ENCODE measurements at places on chromosomes 7 and 10.

GRCh38 chr7:48537561-48537960, 366.3 kb downstream of the ABCA13 start:
- no peak for DNase-seq

DNA sequence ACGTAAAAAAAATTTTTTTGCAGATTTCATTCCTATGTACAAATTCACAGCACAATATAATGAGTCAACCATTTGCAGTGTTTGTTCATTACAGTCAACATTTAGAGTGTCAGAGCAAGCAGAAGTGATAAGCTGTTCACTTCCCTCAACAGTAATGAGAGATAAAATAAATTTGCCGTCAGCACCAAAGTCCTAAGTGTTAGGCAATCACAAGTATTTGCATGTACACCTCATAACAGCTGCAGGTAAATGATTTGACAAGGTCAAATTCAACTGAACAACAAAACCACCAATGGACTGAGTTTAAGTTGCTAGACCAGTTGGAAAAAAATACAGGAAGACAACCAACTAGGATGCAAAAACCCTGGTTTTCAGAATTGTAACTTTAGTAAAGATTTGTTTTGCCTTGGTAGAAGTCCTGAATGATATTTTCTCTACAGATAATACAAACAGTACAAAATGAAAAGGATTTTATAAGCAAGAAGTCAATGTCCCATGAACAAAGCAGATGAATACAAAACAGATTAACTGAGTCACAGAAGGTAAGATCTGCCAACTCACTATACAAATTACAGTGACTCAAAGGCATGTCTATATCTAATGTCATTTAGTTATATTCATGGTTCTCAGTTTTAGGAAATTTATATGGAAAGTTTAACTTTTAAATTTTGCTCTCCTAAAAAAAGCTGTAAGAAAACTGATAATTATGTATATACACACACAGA, 10.4 kb downstream of the RAPGEF5 start:
- DNase-seq, result no peak

DNA sequence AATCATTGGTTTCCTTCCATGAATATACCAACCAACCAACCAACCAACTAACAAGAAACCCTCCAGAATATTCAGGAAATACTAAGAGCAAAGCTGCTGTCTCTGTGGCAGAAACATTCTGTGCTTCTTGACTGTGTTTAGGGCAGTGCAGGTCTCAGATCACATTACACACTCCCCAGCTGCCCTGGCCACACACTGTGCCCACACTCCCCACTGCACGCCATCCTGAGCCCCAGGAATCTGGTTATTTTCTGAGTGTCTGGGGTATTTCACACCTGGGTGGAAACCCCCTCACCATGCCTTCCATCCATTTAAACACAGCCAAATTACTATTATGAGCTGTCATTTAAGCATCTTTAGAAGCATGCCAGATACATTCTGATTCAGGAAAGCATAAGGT, 183.7 kb upstream of the ANK3 start:
- DNase-seq, result no peak

GRCh38 chr10:22681783-22682183, 32.6 kb downstream of the PIP4K2A start:
- DNase-seq, result no peak

GRCh38 chr10:15585303-15585715, 134.4 kb downstream of the ITGA8 start:
- DNase-seq, result no peak

GRCh38 chr7:67448271-67448670, 451.6 kb downstream of the TYW1 start:
- no peak for DNase-seq

DNA sequence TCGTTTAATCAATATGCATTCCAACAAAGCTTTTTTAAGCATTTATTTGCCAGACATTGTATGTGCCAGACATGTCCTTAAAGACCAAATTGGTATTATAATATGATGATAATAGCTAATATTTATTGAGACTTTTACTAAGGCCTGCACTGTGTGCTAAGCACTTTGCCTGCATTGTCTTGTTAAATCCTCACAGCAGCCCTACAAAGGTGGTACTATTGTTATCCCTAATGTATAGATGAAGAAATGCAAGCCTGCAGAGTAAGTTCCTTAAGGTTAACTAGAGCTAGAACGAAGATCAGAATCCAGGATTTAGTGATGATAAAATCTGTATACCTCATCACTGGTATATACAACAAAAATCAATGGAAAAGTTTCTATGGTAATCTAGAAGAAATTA, 5.3 kb upstream of the CAPZA2 start:
- DNase-seq, result no peak

- DNase-seq, result peak; percentile 73
Measured at GRCh38 chr7:33904681-33905388, 504 bp upstream of the BMPER start.

GRCh38 chr10:71981015-71981875, 17.1 kb downstream of the CHST3 start:
- no peak for DNase-seq

- no peak for DNase-seq
Measured at GRCh38 chr7:28889290-28889689, 68.8 kb downstream of the TRIL start.

DNA sequence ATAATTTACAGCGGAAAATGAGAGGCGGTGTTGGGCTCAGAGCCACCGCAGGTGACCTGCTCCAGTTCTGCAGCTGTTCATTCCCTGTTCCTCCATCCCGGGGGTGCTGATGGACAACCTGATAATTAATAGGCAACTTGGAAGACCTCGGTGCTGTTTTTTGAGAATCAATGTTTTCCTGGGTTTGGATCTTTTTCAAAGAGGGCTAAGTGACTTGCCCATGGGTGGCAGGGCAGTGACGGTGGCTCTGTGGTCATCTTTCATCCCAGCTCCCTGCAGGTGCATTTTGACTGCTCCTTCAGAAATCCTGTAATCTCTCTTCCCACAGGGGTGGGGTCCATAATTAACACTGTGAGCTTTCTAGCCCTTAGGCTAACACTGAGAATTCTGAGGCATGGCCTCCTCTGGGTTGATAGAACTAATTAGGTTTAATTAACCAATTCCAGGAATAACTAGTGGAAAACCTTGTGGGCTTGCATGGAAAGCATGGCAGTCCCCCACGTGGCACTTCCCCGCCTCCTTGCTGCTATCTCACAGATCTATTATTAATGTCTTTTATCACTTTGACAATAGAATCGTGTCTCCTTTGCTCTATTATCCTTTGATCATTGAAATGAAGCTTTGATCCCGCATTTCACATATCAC, 217.9 kb downstream of the GLRX3 start:
- DNase-seq, result peak; percentile 31

GRCh38 chr7:106729720-106730385, 68.9 kb upstream of the CCDC71L start:
- no peak for DNase-seq

DNA sequence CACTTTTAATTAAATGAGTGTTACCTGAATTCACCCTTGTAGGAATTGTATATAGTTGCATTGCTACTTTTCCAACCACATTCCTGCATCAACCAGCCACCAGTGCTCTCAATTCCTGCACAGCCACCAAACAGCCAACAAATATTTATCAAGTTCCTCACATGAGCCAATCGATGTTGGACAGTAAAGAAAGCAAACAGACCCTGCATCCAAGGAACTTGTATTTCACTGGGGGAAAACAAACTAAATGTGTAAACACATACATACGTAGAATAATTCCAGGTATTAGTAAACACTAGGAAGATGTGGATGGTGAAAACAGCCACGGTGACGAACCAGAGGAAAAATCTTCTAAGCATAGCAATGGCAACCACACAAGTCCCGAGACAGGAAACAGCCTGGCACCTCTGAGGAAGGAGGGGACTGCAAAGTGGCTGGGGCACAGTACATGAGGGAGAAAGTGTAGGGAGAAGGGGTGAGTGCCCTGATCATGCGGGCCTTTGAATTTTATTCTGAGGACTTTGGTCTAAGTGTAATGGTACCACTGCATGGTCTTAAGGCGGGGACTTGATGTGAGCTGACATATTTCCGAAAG, 111.2 kb downstream of the XRCC2 start:
- no peak for DNase-seq

- DNase-seq, result no peak
Measured at GRCh38 chr7:127486654-127487053, 94.1 kb upstream of the ZNF800 start.

DNA sequence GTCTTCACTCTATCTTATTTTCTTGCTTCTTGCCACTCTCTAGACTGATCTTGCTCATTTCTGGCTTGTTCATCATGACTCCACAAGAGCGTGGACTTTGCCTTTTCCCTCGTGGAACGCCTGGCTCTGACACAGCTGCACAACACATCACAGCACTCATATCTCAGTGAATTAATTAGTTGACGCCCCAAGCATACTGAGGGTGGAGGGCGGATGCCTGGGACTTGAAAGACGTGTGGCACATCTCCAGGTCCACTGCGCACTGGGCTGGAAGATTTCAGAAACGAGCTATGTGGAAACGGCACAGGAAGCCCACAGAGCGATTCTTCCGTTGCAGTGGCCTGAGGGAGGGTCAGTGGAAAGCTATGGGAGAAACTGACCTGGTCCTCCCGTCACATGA, 23.6 kb upstream of the PLEKHA1 start:
- no peak for DNase-seq

- DNase-seq, result no peak
Measured at GRCh38 chr7:17371671-17372524, 73.4 kb downstream of the AHR start.

DNA sequence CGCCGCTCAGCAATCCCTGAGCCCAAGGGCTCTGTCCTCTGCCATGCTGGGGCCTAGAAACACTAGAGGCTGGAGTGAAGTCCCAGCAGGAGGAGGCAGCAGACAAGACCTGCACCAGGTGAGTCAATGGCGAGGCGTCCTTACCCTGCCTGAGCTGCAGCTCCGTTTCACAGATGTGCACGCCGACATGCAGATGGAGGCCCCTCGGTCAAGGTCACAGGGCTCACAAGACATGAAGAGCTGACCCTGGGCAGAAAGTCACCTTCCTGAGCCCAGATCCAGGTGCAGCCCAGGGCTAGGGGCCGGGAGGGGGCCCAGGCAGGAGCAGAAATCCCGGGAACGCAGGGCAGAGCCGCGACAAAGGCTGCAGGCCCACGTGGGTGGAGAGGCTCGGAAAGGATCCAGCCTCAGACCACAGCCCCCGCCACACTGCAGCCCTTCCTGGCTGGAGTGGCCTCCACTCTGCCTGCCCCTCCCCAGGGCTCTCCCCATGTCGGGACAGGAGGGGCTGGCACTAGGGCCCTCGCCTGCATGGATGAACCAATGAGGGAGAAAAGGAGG, 23.8 kb downstream of the PDGFA start:
- no peak for DNase-seq
